ENCODE measurements at places on chromosomes 7 and 10.

GRCh38 chr7:3289996-3290395 is 11.1 kb upstream of the SDK1 start:
- DNase-seq, result no peak

DNA sequence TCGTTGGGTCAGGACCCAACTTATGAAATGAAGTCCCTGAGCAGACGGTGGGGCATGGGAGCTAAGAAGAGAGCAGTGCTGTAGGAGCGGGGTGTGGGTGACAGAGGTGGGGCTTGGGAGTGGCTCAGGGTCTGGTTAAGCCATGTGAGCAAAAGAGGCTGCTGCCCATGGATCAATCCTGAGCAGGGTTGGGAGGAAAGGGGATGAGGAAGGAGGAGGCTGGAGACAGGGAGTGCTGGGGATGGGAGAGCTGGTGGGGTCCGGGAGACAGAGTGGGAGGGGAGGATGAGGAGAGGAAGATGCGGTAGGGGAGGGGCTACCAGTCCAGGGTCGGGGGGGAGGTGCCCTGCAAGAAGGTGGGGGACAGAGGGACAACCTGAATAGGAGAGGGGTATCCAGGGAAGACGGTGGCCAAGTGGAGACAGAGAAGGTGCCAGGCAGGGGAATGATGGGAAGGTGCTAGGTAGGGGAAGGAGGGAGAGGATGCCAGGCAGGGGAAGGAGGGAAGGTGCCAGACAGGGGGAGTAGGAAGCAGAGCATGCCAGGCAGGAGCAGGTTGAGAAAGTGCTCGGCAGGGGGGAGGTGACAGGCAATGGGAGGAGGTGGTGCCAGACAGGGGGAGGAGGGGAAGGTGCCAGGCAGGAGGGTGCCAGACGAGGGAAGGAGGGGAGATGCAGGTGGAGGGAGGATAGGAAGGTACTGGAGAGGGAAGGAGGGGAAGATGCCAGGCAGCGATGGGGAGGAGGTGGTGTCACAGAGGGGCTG is 27.5 kb upstream of the SMARCD3 start:
- DNase-seq, result no peak

GRCh38 chr10:84429926-84430520 is 101.6 kb downstream of the CCSER2 start:
- DNase-seq, result peak; percentile 77

DNA sequence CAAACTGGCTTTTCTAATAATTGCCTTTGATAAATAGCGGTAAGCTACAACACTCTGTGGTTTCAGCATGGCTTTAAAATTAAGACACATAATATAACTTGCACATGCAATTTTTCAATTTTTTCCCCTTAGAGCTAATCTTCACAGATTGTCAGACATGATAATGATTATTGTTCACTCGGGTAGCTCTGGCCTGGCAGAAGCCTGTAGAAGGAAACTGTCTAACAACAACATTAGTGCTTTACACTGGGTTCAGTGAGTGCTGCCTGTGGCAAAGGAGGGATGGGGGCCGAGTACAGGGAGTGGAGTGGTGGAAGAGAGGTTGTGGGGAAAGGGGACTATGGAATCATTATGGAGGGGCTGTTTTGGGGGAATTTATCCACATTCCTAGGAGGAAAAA is 67.2 kb upstream of the AUTS2 start:
- no peak for DNase-seq

GRCh38 chr10:130140425-130140824 is 4.2 kb downstream of the GLRX3 start:
- no peak for DNase-seq

- DNase-seq, result no peak
Observed at GRCh38 chr7:70408891-70409290, 723.1 kb upstream of the GALNT17 start.

DNA sequence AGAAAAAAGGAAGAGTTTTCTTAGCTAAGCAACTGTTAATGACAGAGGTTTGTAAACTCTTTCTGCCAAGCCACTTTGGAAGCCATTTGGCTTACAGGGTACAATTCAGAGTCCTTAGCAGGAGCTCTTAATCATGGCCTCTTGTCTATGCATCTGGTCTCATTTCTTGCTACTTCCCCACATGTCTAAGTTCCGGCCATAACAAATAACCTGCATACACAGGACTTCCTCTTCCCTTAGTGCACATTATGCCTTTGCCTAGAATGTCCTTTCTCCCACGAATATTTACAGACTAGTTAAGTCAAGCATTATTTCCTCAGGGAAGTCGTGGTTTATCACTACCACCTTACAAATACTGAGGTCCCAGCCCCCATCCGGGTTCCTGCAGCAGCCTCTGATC is 8.6 kb upstream of the UPF2 start:
- DNase-seq, result no peak

- no peak for DNase-seq
Observed at GRCh38 chr7:70301673-70302185, 703.5 kb downstream of the AUTS2 start.

DNA sequence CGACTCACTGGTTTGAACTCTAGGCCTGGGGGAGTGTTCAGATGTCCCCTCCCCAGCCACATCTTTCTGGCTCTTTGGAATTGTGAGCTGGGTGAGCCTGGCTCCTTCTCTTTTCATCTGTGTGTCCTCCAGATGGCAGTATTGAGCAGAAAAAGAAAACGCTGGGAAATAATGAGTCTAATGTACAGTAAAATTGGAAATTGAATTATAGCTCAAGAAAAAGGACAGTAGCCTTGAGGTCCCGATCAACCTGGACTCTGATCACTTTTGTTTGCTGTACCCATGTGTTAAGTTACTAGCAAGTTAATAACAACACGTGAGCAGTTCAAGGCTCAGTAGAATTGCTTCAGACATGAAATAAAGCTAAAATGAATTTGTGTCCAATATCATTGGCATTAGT is 77.9 kb downstream of the SNX10 start:
- peak; percentile 49 for DNase-seq

GRCh38 chr7:151671514-151671913 is 151.8 kb upstream of the RHEB start:
- no peak for DNase-seq

- no peak for DNase-seq
Observed at GRCh38 chr7:102188746-102189145, 97.9 kb upstream of the SH2B2 start.

GRCh38 chr10:101934686-101935305 is 91.2 kb upstream of the KCNIP2 start:
- no peak for DNase-seq

- DNase-seq, result no peak
Observed at GRCh38 chr7:124779194-124779593, 13.6 kb upstream of the GPR37 start.

- DNase-seq, result no peak
Observed at GRCh38 chr7:17421941-17422340, 123.5 kb downstream of the AHR start.

DNA sequence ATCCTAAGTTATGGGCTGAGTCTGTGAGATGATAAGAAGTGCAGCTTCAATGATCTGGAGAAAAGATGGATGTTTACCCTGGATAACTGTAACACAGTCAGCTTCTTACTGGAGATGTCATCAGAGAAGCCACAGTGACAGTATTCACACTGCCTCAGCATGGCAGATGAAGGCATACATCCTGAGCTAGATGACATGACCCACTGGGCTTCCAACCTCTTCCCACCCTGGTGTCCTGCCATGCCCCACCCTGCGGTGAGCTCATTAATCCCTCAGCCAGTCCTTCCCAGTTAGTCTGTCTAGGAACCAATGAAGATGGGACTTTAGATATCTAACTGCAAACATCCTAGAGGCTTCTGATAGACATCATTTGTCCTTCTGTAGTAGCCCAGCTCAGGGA is 213.8 kb downstream of the TAX1BP1 start:
- no peak for DNase-seq
